ENCODE measurements at places on chromosomes 12 and 14.

GRCh38 chr14:100806386-100806785, 19.5 kb upstream of the MEG3 start:
- no peak for DNase-seq

GRCh38 chr14:89292579-89293313, 124.3 kb downstream of the FOXN3 start:
- no peak for DNase-seq

DNA sequence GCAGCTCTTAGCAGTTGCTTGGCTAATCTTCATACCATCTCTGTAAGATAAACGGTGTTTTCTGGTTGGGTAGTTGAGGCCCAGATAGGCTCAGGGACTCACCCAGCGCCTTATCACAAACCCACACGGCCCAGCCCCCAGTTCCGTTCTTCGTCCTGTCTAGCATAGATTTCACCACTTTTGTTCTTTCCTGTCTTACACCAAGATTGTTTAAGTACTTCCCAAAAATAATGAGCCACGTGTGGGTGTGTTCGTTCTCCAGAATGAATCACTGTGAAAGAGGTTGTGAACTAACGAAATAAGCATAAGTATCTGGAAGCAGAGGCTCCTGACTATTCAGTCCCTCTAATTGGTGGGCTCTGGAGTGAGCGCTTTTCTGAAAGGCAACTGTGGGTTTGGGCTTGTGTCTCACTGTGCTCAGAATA, 21.4 kb downstream of the ACVR1B start:
- DNase-seq, result peak; percentile 43

DNA sequence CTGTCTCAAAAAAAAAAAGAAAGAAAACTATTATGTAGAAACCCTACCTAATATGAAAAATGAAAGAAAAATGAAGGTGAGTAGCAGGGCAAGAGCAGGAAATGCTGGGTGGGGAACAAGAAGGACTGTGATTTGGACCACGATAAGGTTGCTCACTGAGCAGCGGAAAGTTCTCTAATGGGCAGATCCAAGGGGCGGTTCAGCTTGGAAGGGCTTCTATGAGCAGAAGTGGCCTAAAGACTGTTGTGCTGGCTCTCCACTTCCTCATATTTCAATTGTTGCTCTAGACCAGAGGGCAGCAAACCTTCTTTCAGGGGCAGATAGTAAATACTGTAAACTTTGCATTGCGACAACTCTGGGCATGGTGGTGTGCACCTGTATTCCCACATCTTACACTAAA, 16.3 kb upstream of the NFYB start:
- no peak for DNase-seq

DNA sequence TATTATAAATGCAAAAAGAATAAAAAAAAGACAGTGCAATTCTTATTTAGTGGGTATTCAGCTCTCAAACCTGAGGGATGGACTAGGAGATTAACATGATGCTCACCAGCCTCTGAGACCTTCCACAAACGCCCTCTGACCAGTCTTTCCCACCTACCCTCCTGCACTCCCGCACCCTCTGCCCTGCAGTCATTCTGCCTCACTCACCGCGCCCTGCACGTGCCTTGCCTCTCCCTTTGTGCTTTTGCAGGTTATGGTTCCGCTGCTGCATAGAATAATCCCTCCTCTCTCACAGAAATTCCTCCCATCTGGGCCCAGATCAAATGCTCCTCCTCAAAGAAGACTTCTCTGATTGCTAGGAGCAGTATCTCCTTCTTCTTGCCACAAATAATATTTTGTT, 28.5 kb upstream of the TMCC3 start:
- DNase-seq, result no peak

- no peak for DNase-seq
These were observed 120.4 kb upstream of the KRR1 start for GRCh38 chr12:75631831-75632230.

GRCh38 chr12:39010406-39010805, 105.0 kb upstream of the CPNE8 start:
- DNase-seq, result no peak

DNA sequence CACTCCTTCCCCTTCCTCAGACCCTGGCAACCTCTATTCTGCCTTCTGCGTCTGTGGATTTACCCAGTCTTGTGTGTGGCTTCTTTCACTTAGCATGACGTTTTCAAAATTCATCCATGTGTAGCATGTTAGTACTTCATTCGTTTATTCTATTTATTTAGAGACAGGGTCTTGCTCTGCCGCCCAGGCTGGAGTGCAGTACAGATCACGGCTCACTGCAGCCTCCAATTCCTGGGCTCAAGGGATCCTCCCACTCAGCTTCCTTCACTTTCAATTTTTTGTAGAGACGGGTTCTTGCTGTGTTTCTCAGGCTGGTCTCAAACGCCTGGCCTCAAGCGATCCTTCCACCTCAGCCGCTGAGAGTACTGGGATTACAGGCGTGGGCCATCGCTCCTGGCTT, 37.0 kb downstream of the B4GALNT3 start:
- DNase-seq, result no peak

- DNase-seq, result peak; percentile 87
These were observed 6.7 kb downstream of the DDX47 start for GRCh38 chr12:12819752-12820311.

- no peak for DNase-seq
These were observed 19.8 kb downstream of the PPM1H start for GRCh38 chr12:62915204-62915529.

DNA sequence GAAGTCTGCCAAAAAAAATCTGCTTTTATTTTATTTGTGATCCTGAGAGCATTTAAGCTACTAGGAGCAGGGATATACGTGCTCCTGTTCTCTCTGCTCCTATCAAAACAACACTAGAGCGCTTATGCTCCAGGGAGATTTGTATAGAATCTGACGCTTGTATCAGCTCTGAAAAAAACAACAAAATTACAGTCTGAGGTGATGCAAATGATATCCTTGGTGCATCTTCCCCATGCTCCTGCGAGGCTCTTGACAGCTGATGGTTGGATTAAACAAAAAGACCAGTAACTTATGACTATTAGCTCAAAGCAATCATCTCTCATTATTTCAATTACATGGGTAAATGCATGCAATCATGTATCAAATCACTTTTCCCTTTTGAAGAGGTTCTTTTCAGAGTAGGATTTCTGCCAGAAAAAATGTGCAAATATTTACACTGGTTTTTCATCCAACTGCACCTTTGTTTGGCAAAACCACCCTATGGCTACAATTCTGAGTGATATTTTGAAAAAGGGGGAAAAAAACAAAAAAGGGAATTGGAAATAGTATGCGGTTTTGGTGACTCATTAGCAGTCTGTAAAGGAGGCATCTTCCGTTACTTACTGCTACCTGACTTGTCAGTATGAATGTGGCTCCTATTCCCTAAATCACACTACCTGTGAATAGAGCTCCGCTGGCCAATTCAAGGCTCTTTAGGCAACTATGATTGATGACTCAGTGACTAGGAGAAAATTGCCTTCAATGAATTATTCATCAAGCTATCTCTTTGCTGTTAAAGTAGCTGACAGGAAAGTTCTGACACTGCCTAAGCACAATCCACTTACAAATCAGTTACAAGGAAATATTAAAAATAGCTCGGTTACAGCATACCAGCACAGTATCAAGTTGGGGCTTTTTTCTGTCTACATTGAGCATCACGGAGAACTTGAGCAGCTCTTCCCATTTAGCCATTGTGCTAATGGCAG, 450.0 kb downstream of the FOXG1 start:
- no peak for DNase-seq

GRCh38 chr12:94429191-94429590, 30.5 kb downstream of the CEP83 start:
- no peak for DNase-seq

- DNase-seq, result peak; percentile 46
These were observed 50.3 kb downstream of the CCNK start for GRCh38 chr14:99531251-99532096.

DNA sequence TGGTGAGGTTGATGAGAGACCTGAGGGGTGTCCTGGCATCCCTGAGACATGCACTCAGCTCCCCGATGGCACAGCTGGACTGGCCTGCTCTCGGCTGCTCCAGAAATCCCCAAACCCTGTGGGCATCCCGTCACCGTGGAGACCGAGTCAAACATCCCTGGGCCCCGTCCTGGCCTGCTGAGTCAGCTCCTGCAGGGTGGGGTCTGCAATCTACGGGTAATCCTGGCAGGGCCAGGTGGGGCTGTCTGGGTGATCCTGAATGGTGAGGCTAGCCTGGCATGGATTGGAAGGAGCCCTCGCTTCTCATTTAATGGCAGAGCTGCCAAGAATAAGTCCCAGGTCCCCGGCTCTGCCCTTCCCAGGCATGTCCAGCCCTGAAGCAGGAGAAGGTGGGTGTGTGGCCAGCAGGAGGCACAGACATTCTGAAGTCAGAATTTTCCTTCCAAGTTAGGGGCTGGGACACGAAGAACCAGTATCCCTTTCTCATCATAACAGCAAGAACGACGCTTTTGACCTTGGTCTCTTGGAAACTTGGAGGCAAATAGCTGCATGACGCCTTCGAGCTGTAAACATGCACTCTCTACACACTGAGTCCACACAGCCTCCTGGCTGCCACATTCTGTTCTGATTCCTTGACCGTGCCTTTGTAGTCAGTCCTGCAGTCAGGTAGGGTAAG, 17.7 kb upstream of the SERPINA4 start:
- no peak for DNase-seq

DNA sequence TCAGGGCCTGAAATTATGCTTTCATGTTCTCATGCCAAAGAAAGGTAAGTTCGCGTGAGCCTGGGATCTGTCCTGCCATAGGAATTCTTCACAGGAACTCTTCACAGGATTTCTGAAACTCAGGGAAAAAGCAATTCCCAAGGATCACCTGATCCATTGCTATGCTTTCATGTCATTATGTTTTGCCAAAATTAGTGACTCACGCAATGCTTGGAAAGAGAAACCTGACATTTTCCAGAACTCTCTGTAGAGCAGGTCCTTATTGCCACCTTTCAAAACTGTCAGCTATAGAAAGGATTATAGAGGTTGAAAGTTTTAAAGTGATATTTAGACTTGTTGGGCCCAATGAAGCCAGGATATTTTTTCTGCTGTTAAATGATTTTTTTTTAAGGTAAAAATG, 6.3 kb upstream of the KCNJ8 start:
- no peak for DNase-seq

- peak; percentile 71 for DNase-seq
These were observed 113.2 kb downstream of the RBM19 start for GRCh38 chr12:113852695-113853490.

DNA sequence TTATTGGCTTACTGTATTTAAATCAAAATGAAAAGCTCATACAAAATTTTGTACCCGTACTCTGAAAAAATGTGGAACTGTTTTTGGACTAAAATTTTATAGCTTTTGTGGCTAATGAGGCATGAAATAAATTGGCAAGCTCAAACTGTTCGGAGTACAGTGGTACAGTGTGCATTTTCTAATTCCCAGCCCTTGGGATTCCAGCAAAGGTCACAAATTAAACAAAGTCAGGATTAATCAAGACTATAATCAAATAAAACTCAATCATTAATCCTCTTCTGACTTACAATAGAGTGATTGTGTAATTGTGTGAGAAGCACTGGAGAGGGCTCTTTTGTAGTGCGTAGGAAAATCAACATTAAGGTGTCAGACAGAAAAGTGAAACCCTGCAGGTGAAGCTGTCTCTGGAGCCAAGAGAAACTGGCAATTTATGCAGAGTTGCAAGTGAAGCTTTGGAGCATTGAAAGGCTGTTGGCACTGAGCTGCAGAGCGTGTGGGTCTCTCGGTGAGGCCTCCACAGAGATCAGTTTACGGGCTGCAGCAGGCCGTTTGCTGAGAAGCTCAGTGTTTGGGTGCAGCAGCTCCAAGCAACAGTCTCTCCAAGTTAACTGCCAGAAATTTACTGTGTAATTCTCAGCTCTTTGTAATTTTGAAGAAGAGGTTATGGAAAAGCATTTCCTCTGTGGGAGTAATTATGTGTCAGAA, 275.9 kb downstream of the FBXL14 start:
- DNase-seq, result peak; percentile 42

GRCh38 chr14:79037593-79037992, 867.4 kb downstream of the NRXN3 start:
- no peak for DNase-seq

DNA sequence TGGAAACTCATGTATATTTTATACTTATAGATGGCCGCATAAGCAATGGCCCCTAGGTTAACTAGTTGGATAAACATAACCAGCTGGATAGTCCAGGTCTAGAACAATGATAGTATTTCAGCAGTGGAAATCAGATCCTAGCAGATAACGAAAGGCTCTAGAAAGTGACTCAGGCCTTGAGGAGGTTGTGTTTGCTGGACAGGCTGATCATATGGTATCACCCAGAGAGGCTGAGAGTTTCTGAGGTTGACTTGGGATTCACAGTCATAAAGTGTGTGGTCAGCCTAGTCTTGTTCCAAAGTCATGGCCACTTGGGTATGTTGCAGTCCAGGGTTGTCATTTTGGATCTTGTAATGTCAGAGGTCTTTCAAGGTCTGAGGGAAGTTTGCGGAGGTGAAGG, 16.8 kb downstream of the FLVCR2 start:
- DNase-seq, result no peak

DNA sequence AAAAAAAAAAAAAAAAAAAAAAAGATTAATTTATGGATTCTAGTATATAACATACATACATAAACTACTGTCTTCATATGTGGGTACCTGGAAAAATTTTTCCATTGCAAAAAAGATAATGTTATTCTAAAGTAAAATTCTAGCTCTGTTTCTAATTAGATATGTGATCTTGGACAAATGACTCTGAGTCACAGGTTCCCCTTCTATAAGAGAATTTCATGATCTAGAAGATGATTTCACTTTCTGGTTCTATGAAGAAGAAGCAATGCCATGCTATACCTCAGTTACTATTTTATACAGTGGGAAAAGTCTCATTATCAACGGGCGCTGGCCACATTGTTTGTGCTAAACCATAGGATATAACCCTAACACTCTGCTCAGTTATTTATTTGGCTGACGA, 351.3 kb downstream of the ZFP36L1 start:
- no peak for DNase-seq

DNA sequence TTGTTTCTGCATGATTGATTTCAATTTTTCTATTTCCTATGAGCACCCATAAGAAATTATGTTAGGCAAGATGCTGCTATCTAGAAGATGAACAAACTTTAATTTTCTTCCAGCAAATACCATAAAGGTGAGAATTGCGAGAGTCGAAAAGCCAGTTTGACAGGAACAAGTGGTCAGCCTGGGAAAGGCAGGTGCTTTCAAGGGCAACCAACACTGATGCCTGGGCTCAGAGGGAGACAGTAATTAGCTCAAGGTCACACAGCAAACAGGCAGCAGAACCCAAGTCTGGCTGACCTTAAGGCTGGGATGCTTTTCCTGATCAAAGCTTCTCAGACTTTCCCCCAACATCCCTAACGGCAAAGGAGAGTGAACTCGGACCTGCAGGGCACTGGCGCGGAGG, 6.8 kb upstream of the OTUB2 start:
- no peak for DNase-seq

DNA sequence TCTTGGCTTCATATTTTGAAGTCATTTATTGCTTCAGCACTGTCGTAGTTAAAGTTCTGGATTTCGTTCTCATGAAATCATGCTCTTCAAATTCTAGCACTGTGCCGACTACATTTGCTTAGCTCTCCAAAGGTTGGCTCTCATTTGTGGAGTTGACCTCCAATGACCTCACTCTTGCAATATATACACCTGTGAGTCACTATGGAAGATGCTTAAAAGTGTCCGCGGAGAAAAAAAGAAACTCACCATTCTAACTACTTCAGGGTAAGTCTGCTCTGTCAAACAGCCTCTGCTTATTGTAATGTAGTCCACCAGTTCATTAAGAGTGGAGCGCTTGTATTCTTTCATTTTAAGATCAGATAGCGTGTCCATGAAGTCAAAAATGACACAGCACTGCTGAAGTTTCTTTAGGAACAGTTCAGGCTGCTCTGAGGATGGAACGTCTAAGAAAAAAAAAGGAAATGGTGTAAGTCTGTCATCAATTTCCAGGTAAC, 89.7 kb downstream of the PPP2R5E start:
- no peak for DNase-seq

Data from LHCN-M2 (cell line).